ENCODE measurements at places on chromosomes 13 and 19.

DNA sequence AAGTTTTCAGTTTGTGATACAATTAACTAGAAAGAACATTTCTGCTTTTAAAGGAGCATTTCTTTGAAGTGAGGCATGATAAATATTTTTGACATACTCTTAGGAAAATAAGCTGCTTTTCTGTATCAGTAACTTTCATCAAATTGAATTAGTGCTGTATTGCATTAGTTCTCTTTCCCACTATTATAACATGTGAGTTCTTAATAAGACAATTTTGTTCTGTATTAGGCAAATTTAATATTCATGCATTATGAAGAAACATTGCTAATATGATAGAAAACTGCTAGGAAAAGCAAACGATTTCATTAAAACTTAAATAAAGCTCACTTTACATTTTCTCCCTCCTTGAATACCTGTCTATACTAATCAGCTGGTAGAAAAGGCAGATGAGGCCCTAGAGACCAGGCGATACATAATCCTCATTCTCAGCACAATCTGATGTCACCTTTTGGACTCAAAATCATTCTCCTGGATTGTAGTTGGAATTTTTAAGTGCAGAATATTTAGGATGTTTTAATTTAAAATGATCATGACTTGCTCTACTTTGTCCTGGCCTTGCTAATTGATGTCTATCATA lies 1636.8 kb downstream of the PCDH9 start:
- no peak for DNase-seq

GRCh38 chr19:14890643-14891379 lies 4.9 kb upstream of the OR7A17 start:
- no peak for DNase-seq

GRCh38 chr19:44635581-44636438 lies 7.9 kb upstream of the PVR start:
- DNase-seq: no peak

- DNase-seq: no peak
Observed at GRCh38 chr19:55539090-55539984, 2.4 kb upstream of the SBK2 start.
